ENCODE measurements at places on chromosomes 5 and 9.

DNA sequence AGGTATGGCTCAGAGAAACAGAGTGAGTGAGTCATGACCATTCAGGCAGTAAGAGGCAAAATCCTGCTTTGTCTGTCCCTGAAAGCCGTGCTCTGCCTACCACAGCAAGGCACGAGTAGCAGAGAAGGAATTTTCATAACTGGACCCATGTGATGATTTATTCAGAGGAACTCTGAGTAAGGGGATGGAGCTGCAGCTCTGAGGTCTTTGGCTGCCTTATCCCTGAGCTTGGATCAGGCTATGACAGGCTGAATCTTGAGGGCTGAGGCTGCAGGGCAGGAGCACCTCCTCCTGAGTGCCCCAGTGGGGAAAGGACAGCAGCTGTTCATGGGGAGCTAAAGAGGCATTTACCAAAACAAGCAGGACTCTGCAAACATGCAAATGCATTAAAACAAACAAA is 183.4 kb downstream of the PAPPA start:
- no peak for DNase-seq

GRCh38 chr5:94485067-94485466 is 133.3 kb downstream of the KIAA0825 start:
- no peak for DNase-seq

DNA sequence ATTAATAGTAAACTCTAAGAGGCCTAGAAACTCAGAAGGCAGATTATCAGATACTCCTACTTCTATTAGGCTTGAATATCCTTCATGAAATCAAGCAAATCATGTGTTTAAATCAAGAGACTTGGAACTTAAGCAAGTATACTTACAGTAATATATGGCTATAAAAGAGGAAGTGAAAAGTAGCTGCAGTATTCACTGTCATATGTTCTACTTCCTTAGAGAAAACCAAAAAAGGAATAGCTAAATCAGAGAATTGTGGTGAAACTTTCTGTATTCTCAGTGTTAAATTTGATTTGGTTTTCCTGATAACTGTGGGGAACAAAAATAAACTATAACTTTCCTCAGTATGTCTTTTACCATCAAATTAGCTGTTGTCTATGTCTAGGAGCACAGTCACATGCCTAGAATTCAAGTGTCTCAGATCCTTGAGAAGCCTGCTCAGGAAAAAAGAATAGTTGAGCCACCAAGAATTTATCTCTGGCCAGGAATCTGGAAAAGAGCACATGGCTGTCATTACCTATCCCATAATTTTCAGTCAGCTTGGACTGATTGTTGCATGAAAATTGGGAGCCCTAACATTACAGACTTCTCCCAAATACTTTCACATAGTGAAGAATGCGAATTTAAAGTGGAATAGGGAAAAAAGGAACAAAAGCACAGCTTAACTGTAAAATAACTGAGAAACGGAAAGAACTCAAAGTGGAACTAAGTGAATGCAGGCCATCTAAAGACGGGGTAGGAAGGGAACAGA is 1.7 kb downstream of the FKBP15 start:
- no peak for DNase-seq

GRCh38 chr9:117624106-117624505 is 80.1 kb upstream of the TLR4 start:
- no peak for DNase-seq

GRCh38 chr5:161189452-161189851 is 337.4 kb upstream of the ATP10B start:
- no peak for DNase-seq

- no peak for DNase-seq
These were observed 136.8 kb downstream of the C5orf15 start for GRCh38 chr5:133831491-133832224.

GRCh38 chr5:154860765-154861164 is 2.3 kb downstream of the CNOT8 start:
- no peak for DNase-seq

DNA sequence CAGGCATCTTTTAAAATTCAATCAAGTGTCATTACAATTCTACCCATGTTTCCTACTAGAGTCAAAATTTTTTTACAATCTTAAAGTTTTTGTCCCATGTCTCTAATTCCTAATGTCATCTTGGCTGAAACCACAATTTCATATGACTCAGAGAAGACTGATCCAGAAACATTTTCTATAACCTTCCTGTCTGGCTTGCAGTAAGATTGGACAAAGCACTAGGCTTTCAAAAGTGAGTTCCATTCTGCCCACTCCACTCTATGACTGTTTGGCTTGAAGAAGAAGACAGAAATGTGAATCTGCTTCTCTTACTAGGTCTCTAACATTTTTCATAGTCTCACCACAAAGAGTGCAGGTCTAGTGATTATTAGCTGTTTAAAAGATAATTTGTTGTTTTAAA is 88.8 kb downstream of the NR3C1 start:
- DNase-seq: no peak

DNA sequence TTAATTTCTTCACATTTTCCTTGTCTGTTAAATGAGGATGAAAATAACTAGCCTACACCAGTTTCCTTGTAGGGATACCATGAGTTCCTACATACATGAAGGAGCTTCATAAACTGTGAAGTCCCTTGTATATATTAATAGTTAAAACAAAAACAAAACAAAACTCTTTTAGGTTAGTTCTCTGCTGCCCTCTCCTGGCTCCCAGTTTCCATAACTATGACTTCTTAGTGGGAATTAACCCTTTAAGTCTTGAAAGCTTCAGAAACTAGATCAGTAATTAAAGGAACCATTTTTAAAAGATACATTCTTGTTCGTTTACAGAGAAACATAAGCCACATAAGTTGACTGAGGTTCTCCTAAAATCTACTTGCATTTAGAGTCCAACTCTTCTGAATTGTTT is 500.0 kb upstream of the C9orf72 start:
- no peak for DNase-seq

- no peak for DNase-seq
These were observed 36.6 kb upstream of the VCAN start for GRCh38 chr5:83434946-83435345.

GRCh38 chr9:122475717-122476116 is 2.0 kb downstream of the OR1J1 start:
- no peak for DNase-seq

GRCh38 chr5:112684737-112685136 is 52.9 kb upstream of the APC start:
- no peak for DNase-seq

DNA sequence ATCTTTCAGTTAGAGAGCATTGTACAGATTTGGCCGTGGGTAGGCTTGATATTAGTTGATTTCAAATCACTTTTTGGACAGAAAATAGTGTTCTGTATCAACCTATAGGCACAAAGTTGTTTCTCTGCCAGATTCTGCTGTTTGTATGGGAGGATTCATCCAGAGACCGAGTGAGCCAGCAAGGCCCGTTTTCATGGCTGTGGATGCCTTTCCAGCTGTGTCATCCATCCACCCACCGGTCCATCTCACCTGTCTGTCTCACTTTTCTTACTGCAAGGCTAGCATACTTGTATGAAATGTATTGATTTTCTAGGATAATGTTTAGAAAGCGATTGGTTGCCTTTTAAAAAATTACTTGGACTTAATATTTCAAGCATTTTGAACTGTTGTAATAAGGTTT is 34.4 kb downstream of the ICE1 start:
- no peak for DNase-seq

- no peak for DNase-seq
These were observed 180.5 kb upstream of the TUT7 start for GRCh38 chr9:86534572-86535258.

GRCh38 chr9:88672874-88673689 is 138.1 kb downstream of the NXNL2 start:
- no peak for DNase-seq

DNA sequence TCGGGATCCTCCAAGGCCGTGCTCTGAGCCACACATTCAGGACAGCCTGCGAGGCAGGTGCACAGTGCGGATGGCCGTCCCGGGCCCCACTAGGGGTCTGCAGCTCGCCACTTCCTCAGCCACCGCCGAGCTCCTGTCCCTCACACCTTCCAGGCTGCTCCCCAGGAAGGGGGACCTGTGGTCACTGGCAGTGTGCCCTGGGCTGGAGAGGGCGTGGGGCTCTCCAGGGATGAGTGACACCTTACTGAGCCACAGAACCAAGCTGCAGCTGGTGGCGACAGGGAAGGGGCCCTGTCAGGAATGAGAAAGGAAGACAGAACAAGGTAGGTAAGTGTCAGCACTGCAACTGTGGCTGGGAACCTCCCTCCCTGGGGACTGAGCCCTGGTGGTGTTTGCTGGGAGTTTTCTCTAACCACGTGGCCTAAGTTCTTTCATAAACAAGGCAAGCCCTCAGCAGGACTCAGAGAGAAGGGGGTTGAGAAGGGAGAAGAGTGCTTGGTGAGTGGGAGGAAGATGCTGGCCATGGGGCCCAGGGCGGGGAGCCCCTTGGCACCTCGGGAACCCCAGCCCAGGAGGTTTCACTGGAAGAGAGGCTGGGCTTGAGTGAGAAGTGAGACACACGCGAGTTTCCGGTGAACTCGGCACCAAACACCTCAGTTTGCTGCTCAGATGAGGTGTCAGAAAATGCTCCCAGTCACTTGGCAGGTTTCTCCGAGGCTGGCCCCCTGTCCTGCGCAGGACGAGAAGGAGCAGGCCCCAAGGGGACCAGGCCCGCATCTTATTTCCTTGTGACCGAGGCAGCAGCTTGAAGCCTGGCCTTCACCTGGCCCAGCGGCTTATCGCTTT is 5.2 kb downstream of the IL13 start:
- peak; percentile 65 for DNase-seq

DNA sequence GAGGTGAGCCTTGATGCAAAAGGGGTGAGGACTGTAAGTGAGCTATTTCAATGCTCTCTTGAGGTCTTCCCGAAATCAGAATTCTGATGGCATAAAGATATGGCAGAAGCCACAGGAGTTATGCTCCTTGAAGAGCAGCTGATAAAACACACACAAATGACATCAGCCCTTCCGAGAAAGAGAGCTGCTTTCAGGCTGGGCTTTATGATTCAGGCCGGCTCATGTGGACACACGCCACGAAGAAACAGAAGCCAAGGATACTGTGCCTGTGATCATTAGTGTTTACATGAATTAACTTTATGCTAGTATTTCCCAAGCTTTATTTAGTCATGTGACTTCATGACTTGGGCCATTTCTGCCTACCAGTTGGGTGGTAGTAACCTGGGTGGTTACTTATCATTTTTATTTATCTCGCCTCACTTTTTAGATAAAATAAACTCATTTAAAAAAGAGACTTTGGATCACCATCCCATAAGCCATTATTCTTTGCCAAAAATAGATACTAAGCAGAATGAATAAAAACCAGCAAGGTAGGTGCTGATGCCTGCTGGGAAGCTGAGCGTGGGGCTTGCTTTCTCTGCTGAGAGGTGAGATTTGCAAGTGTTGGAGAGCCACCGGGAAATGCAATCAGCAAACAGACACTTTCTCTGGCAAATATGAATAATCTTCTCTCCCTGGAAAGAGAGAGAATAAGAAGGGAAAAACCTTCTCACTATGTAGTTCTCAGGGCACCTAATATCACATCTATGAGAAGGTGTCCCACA is 73.0 kb upstream of the SLC25A51 start:
- no peak for DNase-seq

- no peak for DNase-seq
These were observed 91.3 kb upstream of the GPBP1 start for GRCh38 chr5:57082441-57083067.

DNA sequence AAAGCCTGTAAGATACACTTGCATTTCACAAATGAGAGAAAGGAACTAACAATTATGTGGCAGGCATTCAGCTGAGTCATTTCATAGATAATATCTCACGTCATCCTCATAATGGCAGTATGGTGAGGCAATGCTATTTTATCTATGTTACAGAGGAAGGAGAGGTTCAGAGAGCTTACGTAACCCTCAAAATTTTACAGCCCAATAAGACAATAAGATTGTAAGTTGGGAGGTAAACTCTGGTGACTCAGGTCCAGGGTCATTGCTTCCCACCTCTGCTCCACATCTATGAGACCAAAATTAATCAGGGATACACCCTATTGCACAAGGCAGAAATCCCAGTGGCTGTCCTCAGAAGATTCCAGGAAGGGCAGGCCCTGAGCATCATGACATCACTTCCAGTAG is 309.7 kb downstream of the NSG2 start:
- no peak for DNase-seq

DNA sequence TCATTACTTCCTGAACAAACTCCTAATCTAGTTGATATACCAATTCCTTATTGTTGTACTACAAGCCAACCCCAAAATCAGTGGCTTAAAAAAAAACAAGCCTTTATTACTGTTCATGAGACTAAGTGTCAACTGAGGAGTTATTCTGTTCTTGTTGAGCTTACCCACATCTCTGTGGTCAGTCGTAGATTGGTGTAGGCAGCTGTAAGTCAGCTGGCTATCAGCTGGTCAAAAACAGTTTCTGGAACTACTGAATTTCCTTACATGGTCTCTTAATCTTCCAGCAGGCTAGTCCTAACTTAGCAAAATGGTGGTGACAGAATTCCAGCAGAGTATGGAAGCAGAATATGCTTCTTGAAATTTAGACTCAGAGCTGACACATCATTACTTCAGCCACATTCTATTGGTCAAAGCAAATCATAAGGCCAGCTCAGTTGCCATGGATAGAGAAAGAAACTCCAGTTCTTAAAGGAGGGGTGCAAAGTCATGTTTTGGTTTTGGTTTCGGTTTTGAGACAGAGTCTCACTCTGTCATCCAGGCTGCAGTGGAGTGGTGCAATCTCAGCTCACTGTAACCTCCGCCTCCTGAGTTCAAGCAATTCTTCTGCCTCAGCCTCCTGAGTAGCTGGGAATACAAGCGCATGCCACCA is 386.1 kb upstream of the MPDZ start:
- no peak for DNase-seq
